ENCODE measurements at places on chromosomes 11 and 22.

DNA sequence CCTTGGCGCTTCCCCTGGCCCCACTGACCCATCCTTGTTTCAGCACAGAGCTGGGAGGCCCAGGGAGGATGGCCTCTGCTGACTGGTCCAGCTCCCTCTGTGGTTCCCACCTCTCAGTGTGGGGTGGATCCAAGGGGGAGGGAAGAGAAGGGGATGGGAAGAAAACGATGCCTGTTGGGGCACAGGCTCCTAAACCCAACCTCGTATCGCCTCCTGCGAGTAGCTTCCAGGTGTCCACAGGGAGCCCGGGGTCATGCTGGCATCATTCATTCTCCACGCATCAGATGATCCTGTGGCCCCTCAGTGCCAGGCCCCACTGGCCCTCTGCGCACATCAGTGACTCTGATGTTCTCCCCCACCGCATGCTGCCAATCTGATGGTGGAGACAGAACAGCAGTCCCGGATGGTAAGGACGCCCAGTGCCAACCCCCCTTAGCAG, 5.1 kb downstream of the MYEOV start:
- H3K36me3 ChIP-seq, result no peaks in the 10 kb centered on the region
- no peak for DNase-seq
- H3K27me3 ChIP-seq, result no peaks in the 10 kb centered on the region
- H3K27ac ChIP-seq, result no peak overlapping the region

- no peak overlapping the region for H3K27ac ChIP-seq
- no peak for DNase-seq
- H3K4me3 ChIP-seq, result no peak overlapping the region
- H3K4me1 ChIP-seq, result no peaks in the 10 kb centered on the region
- no peaks in the 10 kb centered on the region for H3K27me3 ChIP-seq
Observed at GRCh38 chr11:108709741-108710140, 44.9 kb downstream of the DDX10 start.

DNA sequence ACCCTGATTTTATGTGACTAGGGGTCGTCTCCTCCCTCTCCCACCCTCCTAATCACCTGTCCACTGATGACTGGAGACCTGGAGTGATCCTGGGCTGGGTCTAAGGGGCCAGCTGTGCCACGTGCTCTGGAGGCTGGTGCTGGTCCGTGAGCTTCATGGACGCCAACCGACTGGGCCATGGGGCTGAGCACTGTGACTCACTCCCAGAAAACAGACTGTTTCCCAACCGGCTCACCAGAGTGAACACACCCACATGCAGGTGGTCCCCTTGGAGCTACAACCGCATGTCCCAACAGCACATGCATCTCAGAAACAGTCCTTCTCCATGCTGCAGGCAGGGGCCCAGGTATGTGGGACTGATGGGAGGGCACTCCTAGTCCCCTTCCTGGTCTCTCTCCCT, 14.0 kb upstream of the LMO1 start:
- no peaks in the 10 kb centered on the region for H3K36me3 ChIP-seq
- H3K27ac ChIP-seq, result no peak overlapping the region
- no peaks in the 10 kb centered on the region for H3K27me3 ChIP-seq
- H3K4me3 ChIP-seq, result no peak overlapping the region
- no peaks in the 10 kb centered on the region for H3K4me1 ChIP-seq

- H3K27me3 ChIP-seq, result no peaks in the 10 kb centered on the region
- no peak overlapping the region for H3K27ac ChIP-seq
- no peaks in the 10 kb centered on the region for H3K4me1 ChIP-seq
- H3K36me3 ChIP-seq, result no peaks in the 10 kb centered on the region
- no peak overlapping the region for H3K4me3 ChIP-seq
Observed at GRCh38 chr11:58917159-58917783, 22.0 kb upstream of the GLYATL1 start.

- H3K4me1 ChIP-seq, result no peaks in the 10 kb centered on the region
- H3K4me3 ChIP-seq, result no peak overlapping the region
- H3K27ac ChIP-seq, result no peak overlapping the region
- peaks cover 8% of the 10 kb centered on the region for H3K36me3 ChIP-seq
- DNase-seq, result no peak
- H3K27me3 ChIP-seq, result no peaks in the 10 kb centered on the region
Observed at GRCh38 chr11:117171007-117171403, 7.5 kb upstream of the SIDT2 start.

DNA sequence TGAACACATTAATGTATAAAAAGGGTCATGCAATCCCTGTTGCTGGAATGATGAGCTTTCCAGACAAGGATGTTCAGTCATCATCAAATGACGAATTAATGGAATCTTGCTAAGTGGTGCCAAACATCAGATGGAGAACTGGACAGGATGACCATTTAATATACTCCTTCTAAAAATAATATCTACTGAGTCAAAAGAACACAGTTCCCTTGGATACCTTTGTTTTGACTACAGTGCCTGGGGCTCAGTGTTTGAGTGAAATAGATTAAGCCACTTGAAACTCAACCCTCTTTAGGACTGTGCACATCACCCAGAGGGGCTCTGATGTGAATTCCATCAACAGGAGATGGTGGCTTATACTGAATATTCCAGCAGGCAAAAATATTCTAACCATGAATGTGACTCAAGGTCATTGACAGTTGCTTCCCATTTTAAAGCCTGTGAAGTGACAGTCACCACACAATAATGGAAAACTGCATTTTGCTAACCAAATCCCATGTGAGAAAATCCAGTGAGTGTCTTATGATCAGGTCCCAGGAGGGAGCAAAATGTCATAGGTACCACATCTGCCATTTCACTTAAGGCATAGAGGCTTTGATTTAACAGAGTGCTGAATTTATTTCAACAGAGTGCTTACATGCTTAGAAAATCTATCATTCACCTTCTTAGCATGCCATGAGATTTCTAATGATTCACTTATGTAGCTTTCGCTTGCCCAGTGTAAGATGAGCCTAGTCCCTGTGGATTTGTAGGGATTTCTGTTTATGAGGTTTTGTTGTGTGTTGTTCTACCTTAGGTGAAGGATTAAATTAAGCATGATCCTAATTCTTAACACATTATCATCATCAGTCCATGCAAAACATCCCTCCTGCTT, 41.3 kb upstream of the SLN start:
- no peak overlapping the region for H3K27ac ChIP-seq
- H3K4me1 ChIP-seq, result no peaks in the 10 kb centered on the region
- H3K27me3 ChIP-seq, result no peaks in the 10 kb centered on the region
- DNase-seq, result no peak

DNA sequence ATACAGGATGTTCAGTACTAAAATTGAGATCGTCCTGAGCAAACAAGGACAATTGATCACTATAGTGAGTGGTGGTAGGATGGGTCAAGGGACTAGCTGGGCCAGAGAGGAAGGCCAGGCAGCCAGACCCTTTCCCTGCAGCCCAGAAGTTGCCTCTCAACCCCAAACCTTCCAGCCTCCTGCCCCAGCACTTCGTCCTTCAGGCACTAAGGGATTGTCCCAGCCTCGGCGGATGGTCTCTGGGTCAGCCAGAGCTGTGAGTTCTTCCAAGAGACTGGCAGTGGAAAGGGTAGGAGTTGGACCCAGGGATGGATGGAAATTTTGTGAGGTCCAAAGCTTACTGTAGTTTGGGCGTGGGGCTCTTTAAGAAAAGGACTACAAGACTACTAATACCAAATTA, 3.6 kb upstream of the LMO1 start:
- peaks cover 11% of the 10 kb centered on the region for H3K4me1 ChIP-seq
- DNase-seq, result no peak
- H3K27ac ChIP-seq, result no peak overlapping the region
- no peak overlapping the region for H3K4me3 ChIP-seq
- no peaks in the 10 kb centered on the region for H3K36me3 ChIP-seq
- peaks cover 29% of the 10 kb centered on the region for H3K27me3 ChIP-seq

DNA sequence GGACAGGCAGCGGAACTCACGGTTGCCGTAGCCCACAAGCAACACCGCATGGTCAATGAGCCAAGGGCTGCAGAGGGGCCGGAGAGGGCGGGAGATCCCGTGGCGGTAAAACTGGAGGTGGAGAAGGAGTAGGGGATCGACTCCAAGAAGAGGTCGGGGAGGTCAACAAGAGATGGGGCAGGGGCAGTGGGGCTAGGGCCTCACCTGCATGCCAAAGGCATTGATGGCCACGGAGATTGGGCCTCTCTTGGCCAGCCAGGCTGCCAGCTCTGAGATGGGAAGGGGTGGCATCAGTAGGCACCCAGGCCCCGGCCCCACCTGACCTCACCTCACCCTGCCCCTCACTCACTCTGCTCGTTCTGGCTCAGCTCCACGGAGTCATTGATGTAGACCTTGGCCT, 3.9 kb downstream of the CTSF start:
- DNase-seq, result no peak
- H3K4me3 ChIP-seq, result no peak overlapping the region
- H3K36me3 ChIP-seq, result no peaks in the 10 kb centered on the region
- H3K27ac ChIP-seq, result no peak overlapping the region
- H3K27me3 ChIP-seq, result no peaks in the 10 kb centered on the region

DNA sequence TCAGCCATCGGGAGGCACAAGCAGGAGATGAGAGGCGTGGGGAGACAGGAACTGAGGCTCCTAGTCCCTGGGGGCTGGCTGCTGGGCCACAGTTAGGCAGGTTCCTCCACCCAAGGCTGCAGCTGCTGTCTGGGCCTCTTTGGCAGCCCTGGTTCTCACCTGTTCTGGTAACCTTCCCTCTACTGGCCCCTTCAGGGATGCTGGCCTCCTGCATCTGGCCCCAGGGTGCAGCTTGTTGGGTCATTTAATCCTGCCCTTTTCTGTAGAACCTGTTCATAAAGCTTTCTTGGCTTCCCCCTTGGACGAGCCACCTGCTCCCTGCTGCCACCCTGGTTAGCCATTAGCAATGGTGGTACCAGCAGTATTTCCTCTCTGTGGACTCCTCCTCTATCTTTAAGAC, 5.5 kb downstream of the USH1C start:
- no peak overlapping the region for H3K4me3 ChIP-seq
- no peaks in the 10 kb centered on the region for H3K27me3 ChIP-seq
- H3K36me3 ChIP-seq, result no peaks in the 10 kb centered on the region
- H3K27ac ChIP-seq, result no peak overlapping the region
- H3K4me1 ChIP-seq, result no peaks in the 10 kb centered on the region

DNA sequence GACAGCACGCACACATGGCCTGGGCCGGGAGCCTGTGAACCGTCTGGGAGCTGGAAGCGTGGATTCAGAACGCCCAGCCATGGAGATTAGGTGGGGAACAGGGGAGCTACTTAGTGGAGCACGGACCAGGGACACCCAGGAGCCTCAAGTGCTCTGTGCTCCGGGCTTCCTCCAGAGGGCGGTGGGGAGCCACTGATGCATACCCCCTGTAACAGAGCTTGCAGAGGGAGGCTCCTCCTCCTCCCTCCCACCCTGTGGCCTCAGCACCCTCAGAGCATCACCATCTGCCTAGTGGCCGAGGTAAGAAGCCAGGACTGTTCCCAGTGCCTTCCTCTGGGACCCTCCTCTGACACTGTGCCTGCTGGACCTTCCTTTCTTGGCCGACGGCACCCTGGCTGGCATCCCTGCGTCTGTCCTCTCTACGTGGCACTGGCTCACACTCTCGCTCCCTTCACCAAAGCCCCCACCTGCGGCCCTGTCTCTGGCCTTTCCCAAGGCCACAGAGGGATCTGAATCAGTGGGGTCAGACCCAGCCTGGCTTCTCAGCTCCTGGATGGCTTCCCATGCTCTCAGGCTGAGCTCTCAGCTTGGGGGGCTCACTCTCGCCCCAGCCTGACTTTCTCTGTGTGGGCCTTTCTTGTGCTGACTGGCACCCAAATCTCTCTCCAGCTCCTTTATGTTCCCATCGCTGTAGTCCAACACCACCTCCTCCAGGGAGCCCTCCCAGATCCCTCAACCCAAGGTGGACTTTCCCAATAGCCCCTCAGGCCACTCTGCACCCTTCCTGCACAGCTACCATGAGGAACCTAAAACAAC, 780.9 kb downstream of the BRD1 start:
- H3K4me1 ChIP-seq, result no peaks in the 10 kb centered on the region
- H3K27me3 ChIP-seq, result no peaks in the 10 kb centered on the region
- no peak overlapping the region for H3K27ac ChIP-seq

- no peak overlapping the region for H3K27ac ChIP-seq
- no peaks in the 10 kb centered on the region for H3K36me3 ChIP-seq
- H3K4me1 ChIP-seq, result no peaks in the 10 kb centered on the region
- no peaks in the 10 kb centered on the region for H3K27me3 ChIP-seq
Observed at GRCh38 chr11:93491973-93492372, 51.2 kb downstream of the SMCO4 start.

DNA sequence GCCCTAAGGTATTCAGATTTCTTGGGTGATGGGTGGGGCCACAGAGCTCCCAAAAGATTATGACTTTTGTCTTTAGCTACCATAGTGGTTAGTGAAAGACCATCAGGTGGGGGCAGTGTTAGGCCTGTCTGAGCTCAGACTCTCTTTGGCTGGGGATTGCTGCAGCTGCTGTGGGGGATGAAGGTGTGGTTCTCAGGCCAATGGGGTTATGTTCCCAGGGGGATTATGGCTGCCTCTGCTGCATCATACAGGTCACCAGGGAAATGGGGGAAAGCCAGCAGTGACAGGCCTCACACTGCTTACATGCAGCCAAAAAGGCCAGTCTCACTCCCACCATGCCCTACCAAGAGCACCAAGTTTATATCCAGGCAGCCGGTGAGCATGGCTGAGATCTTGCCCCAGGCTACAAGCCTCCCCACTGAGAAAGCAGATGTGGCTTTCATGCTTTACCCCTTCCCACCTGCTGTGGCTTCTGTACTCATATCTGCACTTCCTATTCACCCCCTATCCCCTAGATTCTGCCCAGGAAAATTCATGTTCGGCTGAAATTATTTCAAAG, 24.8 kb downstream of the CNTF start:
- H3K4me3 ChIP-seq, result no peak overlapping the region
- H3K27me3 ChIP-seq, result no peaks in the 10 kb centered on the region
- H3K36me3 ChIP-seq, result no peaks in the 10 kb centered on the region
- DNase-seq, result no peak

- no peaks in the 10 kb centered on the region for H3K4me1 ChIP-seq
- H3K36me3 ChIP-seq, result peaks cover 42% of the 10 kb centered on the region
Observed at GRCh38 chr22:19463491-19464469, 15.2 kb downstream of the UFD1 start.

GRCh38 chr11:21561581-21561980, 631.3 kb upstream of the ANO5 start:
- H3K4me3 ChIP-seq, result no peak overlapping the region
- DNase-seq, result no peak
- H3K27ac ChIP-seq, result no peak overlapping the region
- no peaks in the 10 kb centered on the region for H3K36me3 ChIP-seq
- no peaks in the 10 kb centered on the region for H3K4me1 ChIP-seq

- no peaks in the 10 kb centered on the region for H3K27me3 ChIP-seq
- no peak overlapping the region for H3K4me3 ChIP-seq
- H3K27ac ChIP-seq, result no peak overlapping the region
- H3K4me1 ChIP-seq, result no peaks in the 10 kb centered on the region
- H3K36me3 ChIP-seq, result no peaks in the 10 kb centered on the region
Observed at GRCh38 chr11:35850191-35850590, 93.7 kb upstream of the LDLRAD3 start.

DNA sequence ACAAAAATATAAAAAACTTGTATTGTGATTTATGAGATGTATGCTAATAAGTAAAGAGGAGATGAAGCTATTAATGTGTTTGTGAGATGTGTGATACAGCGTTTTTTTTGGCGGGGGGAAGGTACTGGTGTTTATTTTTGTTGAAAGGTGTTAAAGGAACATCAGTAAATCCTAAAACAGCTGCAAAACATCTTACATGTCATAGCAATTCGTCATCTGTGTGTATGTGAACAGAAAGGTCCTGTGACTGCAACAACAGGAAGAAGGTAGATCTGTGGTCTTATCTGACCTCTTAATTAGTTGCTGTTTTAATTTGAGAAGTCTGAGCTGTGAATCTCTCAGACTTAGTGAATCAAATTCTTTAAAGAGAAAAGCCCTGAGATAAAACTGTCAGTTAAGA, 1041.1 kb downstream of the JRKL start:
- H3K36me3 ChIP-seq, result no peaks in the 10 kb centered on the region
- no peak overlapping the region for H3K27ac ChIP-seq
- H3K4me3 ChIP-seq, result no peak overlapping the region
- H3K27me3 ChIP-seq, result no peaks in the 10 kb centered on the region
- H3K4me1 ChIP-seq, result no peaks in the 10 kb centered on the region

Data from effector memory CD4-positive, alpha-beta T cell (primary cell).